ENCODE measurements at places on chromosomes 12 and 14. TPM values are rescaled to one million over a fixed set of nuclear protein-coding genes. Genes with fewer than 3 reads are reported as not detected.

The TPPP2 gene
- total RNA-seq, result 0.81 TPM

The EIF2S3B gene
- total RNA-seq, result 0.35 TPM

The IL23A gene
- not detected for total RNA-seq

The ACTN1 gene
- total RNA-seq, result 92.5 TPM

The HOXC9 gene
- total RNA-seq, result not detected

The LLPH gene
- total RNA-seq, result 14.8 TPM

The ENDOU gene
- total RNA-seq, result 0.11 TPM

The TEX52 gene
- not detected for total RNA-seq

The NTF3 gene
- total RNA-seq, result 1.1 TPM

The TAS2R43 gene
- total RNA-seq, result not detected

The KCNH3 gene
- total RNA-seq, result 0.16 TPM

The NAV3 gene
- total RNA-seq, result 3.3 TPM

The IFI27 gene
- total RNA-seq, result 132 TPM

The IGF1 gene
- 8.3 TPM for total RNA-seq

The PLXNC1 gene
- 3.3 TPM for total RNA-seq

The CMKLR1 gene
- total RNA-seq, result 7.2 TPM

The SERPINA3 gene
- 55.2 TPM for total RNA-seq

The ACSM4 gene
- not detected for total RNA-seq

The CCDC196 gene
- total RNA-seq, result not detected

The FSCB gene
- not detected for total RNA-seq

The AHNAK2 gene
- total RNA-seq, result 2.6 TPM

The PAPLN gene
- total RNA-seq, result 2.5 TPM

The CD163 gene
- 72.0 TPM for total RNA-seq

The SSPN gene
- 51.5 TPM for total RNA-seq

The RHOJ gene
- total RNA-seq, result 13.5 TPM

The PRICKLE1 gene
- total RNA-seq, result 14.4 TPM

The FAM90A1 gene
- not detected for total RNA-seq

The RNF212B gene
- not detected for total RNA-seq

The RDH12 gene
- not detected for total RNA-seq

The MYRFL gene
- total RNA-seq, result 0.11 TPM

The KRT6C gene
- not detected for total RNA-seq

The TTC8 gene
- 5.2 TPM for total RNA-seq

The CARMIL3 gene
- 0.08 TPM for total RNA-seq

The TOMM20L gene
- not detected for total RNA-seq

The GLIPR1L1 gene
- total RNA-seq, result not detected

The HPD gene
- 2.7 TPM for total RNA-seq

The PPP1R1A gene
- 192 TPM for total RNA-seq

The VSIG10 gene
- total RNA-seq, result 12.0 TPM

The KCNH5 gene
- total RNA-seq, result not detected

The GARIN6 gene
- not detected for total RNA-seq

The PCED1B gene
- 0.67 TPM for total RNA-seq

The SDR9C7 gene
- not detected for total RNA-seq

The FOXG1 gene
- not detected for total RNA-seq

The EXOC3L4 gene
- 0.38 TPM for total RNA-seq

The TAS2R20 gene
- 0.43 TPM for total RNA-seq

The ABCC9 gene
- total RNA-seq, result 77.6 TPM

The PAX9 gene
- total RNA-seq, result not detected

The GDF3 gene
- total RNA-seq, result not detected

The GLI1 gene
- 0.56 TPM for total RNA-seq

The BRMS1L gene
- 10.3 TPM for total RNA-seq

The SLC7A8 gene
- 11.6 TPM for total RNA-seq

The SLCO1B1 gene
- total RNA-seq, result not detected

The AHSA1 gene
- 205 TPM for total RNA-seq

Measured in Right ventricle myocardium superior (tissue), 1 donor.